ENCODE measurements at places on chromosomes 1 and 21. TPM values are rescaled to one million over a fixed set of nuclear protein-coding genes. Genes with fewer than 3 reads are reported as not detected.

GRCh38 chr1:224666078-224666477, 50.0 kb downstream of the CNIH3 start:
- H3K4me3 ChIP-seq = no peak overlapping the region
- DNase-seq = no peak
- no peak overlapping the region for H3K27ac ChIP-seq
- H3K27me3 ChIP-seq = no peaks in the 10 kb centered on the region

DNA sequence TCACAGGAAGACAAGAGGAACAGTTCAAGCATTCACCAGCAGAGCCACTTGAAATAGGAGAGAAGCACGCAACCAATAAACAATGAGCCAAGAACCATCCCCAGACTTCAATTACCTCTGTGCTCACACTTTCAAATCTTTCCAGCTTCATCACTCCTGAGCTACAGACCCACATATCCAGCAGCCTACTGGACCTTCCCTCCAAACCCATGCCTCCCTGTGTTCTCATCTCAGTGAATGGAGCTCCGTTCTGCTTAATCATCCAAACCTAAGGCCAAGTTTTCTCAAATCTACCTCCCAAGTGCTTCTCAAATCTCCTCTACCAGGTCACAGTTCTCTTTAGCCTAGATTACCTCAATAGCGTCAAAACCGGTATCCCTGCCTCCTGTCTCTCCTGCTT, 3.7 kb downstream of the PEF1 start:
- H3K36me3 ChIP-seq = peaks cover 5% of the 10 kb centered on the region
- DNase-seq = no peak
- H3K27me3 ChIP-seq = no peaks in the 10 kb centered on the region

DNA sequence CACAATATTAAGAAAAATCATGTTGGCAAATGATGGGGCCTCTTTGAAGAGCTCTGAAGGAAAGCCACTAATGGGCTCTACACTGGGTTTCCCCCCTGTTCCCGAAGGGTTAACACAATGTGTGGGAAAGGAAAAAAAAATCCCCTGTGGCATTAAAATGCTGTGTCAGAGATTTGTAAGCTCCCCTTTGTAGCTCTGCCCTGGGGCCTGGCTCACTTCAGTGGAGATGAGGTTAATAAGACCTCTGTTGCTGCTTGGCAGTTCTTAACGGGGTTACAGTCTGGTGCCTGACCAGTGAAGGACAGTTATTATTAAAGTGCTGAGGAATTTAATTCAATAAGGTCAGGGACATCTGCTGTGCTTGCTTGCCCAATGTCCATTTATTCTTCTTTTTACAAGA, 129.7 kb upstream of the UBE2U start:
- H3K27ac ChIP-seq = no peak overlapping the region
- no peak for DNase-seq
- H3K27me3 ChIP-seq = no peaks in the 10 kb centered on the region
- H3K4me1 ChIP-seq = no peaks in the 10 kb centered on the region
- no peak overlapping the region for H3K4me3 ChIP-seq

The RPAP2 gene
- polyA plus RNA-seq = 4.4 TPM

DNA sequence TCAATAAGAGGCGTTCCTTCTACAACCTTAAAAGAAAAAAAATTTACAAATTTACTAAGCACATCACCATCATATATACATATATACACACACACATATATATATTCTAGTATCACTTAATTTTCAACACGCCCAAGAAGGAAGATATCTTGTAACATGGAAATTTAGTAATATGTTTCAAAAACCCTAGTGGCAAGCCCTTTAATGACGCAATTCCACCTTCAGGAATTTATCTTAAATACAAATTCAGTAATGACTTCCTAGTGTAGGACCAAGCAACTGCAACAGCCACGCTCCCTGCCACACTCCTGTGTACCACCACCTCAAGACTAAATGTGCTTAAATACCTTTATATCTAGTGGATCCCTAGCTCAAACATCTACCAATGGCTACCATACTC, 12.5 kb downstream of the LBR start:
- no peak overlapping the region for H3K27ac ChIP-seq
- H3K4me3 ChIP-seq = no peak overlapping the region
- no peaks in the 10 kb centered on the region for H3K27me3 ChIP-seq
- peaks cover 7% of the 10 kb centered on the region for H3K36me3 ChIP-seq
- DNase-seq = no peak
- H3K4me1 ChIP-seq = peaks cover 13% of the 10 kb centered on the region

GRCh38 chr21:27321791-27322190, 354.9 kb upstream of the ADAMTS5 start:
- H3K4me1 ChIP-seq = no peaks in the 10 kb centered on the region
- no peaks in the 10 kb centered on the region for H3K36me3 ChIP-seq
- no peak for DNase-seq
- H3K4me3 ChIP-seq = no peak overlapping the region
- no peaks in the 10 kb centered on the region for H3K27me3 ChIP-seq

DNA sequence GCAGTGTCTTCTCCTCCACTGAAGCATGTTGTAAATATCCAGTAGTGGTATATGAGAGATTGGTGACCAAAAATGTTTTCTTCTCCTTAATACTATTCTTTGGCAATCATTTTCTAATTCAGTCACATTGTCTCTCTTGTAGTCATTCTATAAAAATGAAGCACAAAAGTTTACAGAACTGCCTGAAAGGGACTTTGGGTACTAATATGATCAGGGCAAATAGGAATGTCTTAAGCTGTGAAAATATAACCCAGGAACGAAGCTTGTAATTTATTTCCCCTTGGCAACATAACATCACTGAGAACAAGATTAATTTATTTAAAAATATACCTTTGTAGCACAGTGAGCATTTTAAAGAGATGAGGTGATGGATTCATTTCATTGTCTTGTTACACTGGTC, 4.9 kb downstream of the B3GALT2 start:
- DNase-seq = no peak
- H3K4me3 ChIP-seq = no peak overlapping the region
- H3K36me3 ChIP-seq = no peaks in the 10 kb centered on the region
- H3K27ac ChIP-seq = no peak overlapping the region
- H3K27me3 ChIP-seq = no peaks in the 10 kb centered on the region

DNA sequence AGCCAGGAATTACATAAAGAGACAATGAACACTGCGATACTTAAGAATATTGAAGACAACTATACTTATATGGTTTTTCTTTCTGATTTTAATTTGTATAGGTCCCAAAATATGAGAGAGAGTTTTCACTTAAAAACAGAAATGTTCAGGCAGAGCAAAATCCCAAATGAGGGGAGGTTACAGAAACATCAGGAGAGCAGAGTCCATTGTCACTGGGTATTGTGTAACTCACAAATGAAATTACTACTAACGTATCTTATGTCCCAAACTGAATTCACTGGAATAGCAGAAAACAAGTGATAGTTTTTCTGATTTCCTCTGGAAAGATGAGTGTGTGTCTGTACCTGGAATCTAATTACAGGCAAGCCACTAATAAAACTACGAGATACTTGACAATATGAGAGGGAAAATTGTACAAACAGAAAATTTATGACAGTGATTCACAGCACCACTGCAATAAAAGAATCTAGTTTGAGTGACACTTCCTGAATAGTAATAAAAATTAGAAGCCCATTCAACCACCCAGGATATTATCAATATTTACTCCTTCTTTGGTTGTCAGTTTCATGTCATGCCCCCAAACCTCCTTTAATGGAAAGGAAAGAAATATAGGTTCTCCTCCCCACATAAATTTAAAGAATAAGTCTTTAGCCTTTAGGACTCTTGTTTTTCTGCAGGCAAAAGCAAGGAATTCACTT, 522.6 kb downstream of the ADGRL2 start:
- DNase-seq = no peak
- no peaks in the 10 kb centered on the region for H3K36me3 ChIP-seq
- no peak overlapping the region for H3K27ac ChIP-seq
- H3K4me3 ChIP-seq = no peak overlapping the region
- H3K27me3 ChIP-seq = no peaks in the 10 kb centered on the region

DNA sequence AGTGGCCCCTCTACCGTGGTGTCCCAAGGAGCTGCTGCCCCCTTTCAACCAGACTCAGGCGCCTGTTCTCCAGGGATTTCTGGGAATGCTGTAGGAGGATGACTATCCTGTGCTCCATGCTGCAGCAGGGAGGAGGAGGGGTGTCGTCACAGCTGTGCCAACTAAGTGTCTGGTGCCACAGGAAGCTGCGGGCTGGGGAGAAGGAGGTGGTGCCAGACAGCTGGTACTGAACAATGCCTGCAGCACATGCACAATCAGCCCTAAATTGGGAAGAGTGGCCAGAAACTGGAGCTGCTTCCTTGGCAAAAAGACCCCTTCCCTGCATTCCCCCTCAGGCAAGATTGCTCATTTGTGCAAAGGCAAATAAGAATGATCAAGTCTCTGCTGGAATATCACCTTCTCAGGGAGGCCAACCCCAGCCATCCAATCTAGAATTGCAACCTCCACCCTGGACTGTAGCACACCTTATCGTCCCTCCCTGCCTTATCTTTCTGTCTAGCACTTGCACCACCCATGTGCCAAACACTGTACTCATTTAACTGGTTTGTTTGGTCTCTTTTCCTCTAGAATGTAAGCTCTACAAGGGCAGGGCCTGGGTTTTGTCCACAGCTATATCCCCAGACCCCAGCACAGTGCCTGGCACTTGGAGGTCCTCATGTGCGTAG, 33.3 kb downstream of the LAMB3 start:
- H3K27ac ChIP-seq = no peak overlapping the region
- no peaks in the 10 kb centered on the region for H3K4me1 ChIP-seq
- DNase-seq = no peak
- peaks cover 5% of the 10 kb centered on the region for H3K27me3 ChIP-seq
- H3K36me3 ChIP-seq = no peaks in the 10 kb centered on the region
- H3K4me3 ChIP-seq = no peak overlapping the region

The CRP gene
- not detected for polyA plus RNA-seq

DNA sequence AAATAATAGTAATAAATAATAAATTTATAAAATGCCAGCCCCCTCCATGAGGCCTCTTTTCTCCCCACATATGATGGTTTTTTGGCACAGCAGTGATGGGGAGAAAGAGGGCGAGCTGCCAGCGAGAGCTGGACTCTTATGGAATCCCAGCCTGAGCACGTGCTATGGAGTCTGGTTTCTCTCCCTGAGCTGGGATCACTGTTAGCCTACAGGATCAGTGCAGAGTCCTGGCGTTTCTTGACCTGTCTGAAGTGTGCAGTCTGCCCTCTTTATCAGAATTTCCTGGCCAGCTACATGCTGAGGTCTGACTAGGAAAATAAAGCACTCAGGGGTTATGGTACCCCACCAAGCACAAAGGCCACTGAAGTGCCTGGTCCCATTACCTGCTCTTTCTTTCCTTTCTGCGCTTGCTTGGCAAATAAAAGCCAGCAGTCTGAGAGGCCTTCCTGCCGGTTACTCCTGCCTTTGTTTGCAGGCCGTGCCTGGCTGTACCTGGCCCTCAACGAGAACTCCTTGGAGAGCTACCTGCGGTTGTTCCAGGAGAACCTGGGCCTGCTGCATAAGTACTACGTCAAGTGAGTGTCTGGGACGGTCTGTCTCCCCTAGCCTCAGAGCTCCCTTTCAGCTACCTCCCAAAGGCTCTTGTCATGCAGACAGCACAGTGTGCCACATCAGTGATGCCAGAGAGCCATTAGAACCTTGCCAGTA, 18.5 kb upstream of the SLC25A34 start:
- H3K4me1 ChIP-seq = no peaks in the 10 kb centered on the region
- no peak overlapping the region for H3K27ac ChIP-seq
- no peaks in the 10 kb centered on the region for H3K27me3 ChIP-seq
- peaks cover 63% of the 10 kb centered on the region for H3K36me3 ChIP-seq

The TAS1R1 gene
- not detected for polyA plus RNA-seq

- H3K27ac ChIP-seq = no peak overlapping the region
- H3K27me3 ChIP-seq = peaks cover 9% of the 10 kb centered on the region
- no peaks in the 10 kb centered on the region for H3K4me1 ChIP-seq
- no peak overlapping the region for H3K4me3 ChIP-seq
- no peaks in the 10 kb centered on the region for H3K36me3 ChIP-seq
- no peak for DNase-seq
These were observed 12.0 kb upstream of the ETV3L start for GRCh38 chr1:157111396-157112165.

GRCh38 chr1:97796711-97797110, 124.1 kb downstream of the DPYD start:
- no peak overlapping the region for H3K4me3 ChIP-seq
- H3K27ac ChIP-seq = no peak overlapping the region
- H3K27me3 ChIP-seq = no peaks in the 10 kb centered on the region
- H3K4me1 ChIP-seq = peaks cover 3% of the 10 kb centered on the region
- DNase-seq = no peak

- H3K4me3 ChIP-seq = no peak overlapping the region
- no peaks in the 10 kb centered on the region for H3K36me3 ChIP-seq
- no peak overlapping the region for H3K27ac ChIP-seq
- H3K4me1 ChIP-seq = no peaks in the 10 kb centered on the region
- DNase-seq = no peak
- no peaks in the 10 kb centered on the region for H3K27me3 ChIP-seq
These were observed 368.3 kb downstream of the PCP4 start for GRCh38 chr21:40235528-40235927.

DNA sequence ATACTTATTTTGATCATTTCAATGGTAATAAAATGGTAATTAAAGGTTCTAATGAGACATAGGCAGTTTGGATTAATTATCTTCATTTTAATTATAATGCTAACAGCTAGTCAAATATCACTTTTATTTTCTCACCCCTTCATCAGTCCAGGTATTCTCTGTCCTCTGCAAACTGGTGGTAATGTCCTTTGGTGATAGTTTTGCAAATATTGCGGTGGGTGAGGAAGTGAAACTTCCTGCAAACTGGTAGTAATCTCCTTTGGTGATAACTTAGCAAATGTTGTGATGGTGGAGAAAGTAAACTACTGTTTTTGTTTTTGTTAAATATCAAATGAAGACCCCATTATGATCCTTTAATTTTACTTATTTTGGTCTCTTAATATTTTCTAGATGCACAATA, 209.0 kb downstream of the AMY1C start:
- H3K27me3 ChIP-seq = no peaks in the 10 kb centered on the region
- H3K36me3 ChIP-seq = no peaks in the 10 kb centered on the region
- no peaks in the 10 kb centered on the region for H3K4me1 ChIP-seq
- H3K4me3 ChIP-seq = no peak overlapping the region

- no peaks in the 10 kb centered on the region for H3K27me3 ChIP-seq
- no peak overlapping the region for H3K4me3 ChIP-seq
- H3K36me3 ChIP-seq = no peaks in the 10 kb centered on the region
- no peaks in the 10 kb centered on the region for H3K4me1 ChIP-seq
- H3K27ac ChIP-seq = no peak overlapping the region
- no peak for DNase-seq
These were observed 267.4 kb downstream of the CAMTA1 start for GRCh38 chr1:7052701-7053100.

The KRTAP19-3 gene
- polyA plus RNA-seq = not detected

DNA sequence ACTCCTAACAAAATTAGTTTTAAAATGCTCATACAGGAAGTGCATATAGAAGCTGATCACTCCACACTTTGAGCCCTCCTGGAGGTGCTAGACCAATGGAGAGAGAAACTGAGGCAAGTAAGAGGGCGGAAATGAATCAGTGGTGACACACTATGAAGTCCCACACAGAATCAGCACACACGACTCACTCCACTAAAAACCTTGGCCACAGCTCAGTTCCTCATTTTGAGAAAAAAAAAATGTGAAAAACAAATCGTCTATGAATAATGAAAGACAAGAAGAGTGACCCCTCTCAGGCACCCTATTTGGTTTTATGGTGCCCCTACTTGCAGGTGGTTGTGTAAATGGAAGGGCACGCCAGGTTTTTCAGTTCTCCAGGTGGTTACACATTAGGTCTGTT, 675.1 kb upstream of the BRINP3 start:
- H3K4me3 ChIP-seq = no peak overlapping the region
- H3K27ac ChIP-seq = no peak overlapping the region
- no peaks in the 10 kb centered on the region for H3K4me1 ChIP-seq
- DNase-seq = no peak
- no peaks in the 10 kb centered on the region for H3K27me3 ChIP-seq
- no peaks in the 10 kb centered on the region for H3K36me3 ChIP-seq
